Inflammatory macrophage treated with lipopolysaccharide for 4 hours (primary cell): ENCODE measurements at places on chromosomes 5 and 9.

GRCh38 chr5:148979083-148979723, 83.7 kb downstream of the SH3TC2 start:
- no peak for DNase-seq

GRCh38 chr9:137206602-137207001, 1.1 kb downstream of the NDOR1 start:
- no peak for DNase-seq

DNA sequence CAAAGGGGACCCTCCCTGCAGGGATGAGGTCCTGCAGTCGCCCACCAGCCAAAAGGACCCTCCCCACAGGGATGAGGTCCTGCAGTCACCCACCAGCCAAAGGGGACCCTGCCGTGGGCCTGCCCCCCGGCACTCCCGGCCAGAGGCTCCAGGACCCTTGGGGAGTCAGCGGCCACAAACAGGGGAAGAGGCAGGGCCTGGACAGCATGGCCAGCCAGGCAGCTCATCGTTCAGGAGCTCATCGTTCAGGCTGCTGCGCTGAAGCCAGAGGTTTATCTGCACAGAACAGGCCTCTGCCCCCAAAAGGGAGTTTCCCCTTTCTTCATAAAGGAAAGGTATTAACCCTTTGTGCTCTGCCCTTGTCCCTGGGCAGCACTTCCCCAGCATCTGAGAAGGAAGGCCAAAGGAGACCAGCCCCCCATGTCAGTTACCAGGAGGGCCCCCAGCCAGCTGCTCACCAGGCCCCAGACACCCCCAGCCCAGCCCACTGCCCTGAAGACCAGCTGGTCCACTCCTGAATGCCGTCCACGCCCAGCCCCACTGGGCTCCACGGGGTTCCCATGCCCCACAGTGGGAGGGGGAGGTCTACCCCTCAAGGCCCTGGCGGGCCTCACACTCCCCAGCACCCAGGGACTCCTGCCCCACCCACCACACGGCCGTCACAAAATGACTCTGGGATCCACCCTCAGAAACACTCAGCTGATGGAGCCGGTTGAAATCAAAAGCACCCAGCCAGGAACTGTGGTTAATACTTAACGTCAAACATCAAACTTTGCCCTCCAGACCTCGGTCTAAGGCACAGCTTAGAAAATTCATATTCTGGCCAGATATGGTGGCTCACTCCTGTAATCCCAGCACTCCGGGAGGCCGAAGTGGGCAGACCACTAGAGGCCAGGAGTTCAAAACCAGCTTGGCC, 6.3 kb downstream of the SLC12A7 start:
- peak; percentile 50 for DNase-seq

GRCh38 chr9:105510024-105510423, 47.9 kb upstream of the FKTN start:
- peak; percentile 95 for DNase-seq

- no peak for DNase-seq
These were observed 20.6 kb upstream of the SLC9A3 start for GRCh38 chr5:544675-545355.

- DNase-seq = no peak
These were observed 53.9 kb downstream of the DPYSL3 start for GRCh38 chr5:147455822-147456450.

DNA sequence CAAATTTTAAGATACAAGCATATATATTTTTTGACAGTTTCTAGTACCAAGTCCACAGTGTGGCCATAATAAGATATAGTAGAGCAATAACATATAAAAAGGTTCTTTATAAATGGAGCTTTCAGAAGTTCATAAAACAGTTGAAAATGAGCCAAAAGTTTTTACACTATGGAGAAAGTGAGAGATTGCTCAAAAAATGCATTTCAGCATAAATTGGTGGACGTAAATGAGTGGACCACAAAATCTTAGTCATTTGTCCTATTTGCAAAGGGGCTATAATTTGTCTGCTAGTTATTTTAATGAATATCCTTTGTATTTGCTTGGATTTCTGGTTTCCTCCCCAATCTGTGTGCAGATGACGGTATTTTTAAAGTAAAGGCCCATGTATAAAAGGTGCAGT, 159.4 kb upstream of the DAP start:
- no peak for DNase-seq

DNA sequence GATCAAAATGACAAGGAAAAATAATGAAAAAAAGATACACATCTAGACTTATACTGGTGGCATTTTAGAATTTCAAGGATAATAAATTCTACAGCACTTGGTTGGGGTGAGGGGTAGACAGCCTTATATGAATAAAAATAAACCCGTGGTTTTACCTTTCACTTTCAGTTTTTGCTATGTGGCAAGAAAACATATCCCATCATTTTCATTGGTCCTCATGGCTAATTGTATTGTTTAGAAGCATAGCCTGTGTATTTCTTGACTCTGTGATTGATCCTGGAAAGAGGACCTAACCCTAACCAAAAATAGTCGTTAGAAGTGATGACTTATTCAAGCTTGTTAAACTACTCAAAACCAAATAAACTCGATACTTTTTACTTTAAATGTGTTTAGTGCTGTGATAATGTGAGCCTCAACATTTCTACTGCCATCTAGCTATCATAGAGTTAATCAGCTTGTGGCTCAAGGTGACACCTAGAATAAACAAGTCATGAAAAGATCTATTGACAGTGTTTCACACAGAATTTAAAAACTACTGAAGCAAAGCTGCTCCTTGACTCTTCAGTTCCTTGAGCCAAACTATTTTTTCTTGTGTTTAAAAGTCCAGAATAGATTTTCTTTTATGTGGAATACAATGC, 153.3 kb upstream of the IZUMO3 start:
- no peak for DNase-seq

- no peak for DNase-seq
These were observed 374.8 kb upstream of the KIF2A start for GRCh38 chr5:61931236-61931635.

DNA sequence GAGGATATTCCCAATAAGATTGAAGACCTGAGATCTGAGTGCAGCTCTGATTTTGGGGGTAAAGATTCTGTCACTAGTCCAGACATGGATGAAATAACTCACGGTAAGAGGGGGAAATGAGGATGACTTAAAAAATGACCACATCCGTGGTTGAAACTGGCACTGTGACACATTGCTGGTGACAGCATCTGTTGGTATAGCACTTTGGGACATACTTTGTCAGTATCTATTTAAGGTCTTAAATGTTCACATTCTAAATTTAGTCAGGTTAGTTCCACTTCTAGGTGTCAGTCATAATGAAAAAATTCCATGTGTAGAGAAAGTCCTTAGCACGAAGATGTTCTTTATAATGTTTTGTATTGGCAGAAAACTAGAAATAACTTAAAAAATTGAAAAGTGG, 70.9 kb downstream of the GAPVD1 start:
- peak; percentile 7 for DNase-seq

DNA sequence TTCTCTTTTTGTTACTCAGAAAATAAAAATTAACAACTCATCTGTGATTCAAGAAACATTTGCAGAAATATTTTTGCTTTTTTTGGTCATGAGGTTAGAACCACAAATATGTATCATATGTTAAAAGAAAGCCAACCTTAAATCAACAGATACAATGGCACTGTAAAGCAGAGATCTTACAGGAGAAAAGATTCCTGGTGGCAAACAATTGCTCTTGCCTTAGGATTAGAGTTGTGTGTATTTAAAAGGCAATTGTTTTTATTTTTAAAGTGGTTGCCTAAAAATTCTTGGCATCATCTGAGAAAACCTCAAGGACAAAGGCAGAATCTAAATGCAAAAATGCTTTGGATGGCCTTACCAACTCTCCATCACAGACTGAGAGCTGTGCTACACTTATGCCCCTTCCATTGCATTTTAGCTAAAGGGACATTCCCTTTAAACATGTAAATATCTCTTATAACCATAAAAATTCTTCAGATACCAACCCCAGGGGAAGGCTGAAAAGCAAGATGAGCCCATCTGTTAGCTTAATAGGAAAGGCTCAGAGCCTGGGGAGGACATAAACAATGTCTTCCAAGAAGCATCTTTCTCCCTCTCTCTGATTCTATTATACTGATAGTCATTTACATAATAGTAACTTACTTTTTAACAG, 100.4 kb downstream of the FAM114A2 start:
- no peak for DNase-seq

- DNase-seq = no peak
These were observed 794 bp upstream of the LRRC14B start for GRCh38 chr5:190366-191035.

DNA sequence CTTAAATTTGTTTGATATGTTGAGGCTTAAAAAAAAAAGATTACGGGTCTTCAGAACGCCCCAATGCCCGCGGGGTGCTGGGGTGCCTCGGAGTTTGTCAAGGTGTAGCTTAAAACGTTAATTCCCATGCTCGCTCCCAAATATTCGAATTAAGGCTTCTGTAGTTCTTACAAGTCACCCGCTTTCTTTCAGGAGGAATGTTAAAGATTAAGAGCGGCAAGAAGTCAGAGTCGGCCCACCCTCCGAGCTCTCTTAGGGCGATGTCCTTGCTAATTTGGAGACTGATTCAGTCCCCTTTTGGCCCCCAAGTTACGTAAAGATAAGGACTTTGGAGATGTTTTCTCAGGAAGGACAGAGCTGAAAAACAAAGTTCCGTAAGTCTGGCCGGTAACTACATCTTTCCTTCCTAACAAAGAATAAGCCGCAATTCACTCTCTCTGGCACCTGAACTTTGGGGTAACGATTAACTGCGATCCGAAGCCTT, 746 bp upstream of the NPM1 start:
- no peak for DNase-seq

DNA sequence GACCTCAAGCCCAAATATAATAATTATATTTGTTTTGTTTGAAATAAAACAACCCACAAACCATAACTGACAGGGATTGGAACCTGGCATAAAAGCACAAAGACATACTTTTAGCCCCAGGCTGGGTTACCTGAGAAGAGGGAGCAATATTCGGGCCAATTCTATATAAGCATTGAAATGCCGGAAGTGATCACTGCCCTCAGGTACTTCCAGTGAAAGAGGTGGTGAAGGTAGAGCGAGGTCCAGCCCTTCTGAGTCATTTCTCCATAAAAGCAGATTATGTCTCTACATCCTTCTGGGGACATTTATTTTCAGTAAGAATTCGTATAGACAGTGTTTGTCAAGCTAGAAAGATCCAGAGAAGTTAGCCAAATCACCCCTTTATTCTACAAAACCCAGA, 59.6 kb downstream of the GCNT4 start:
- DNase-seq = no peak

DNA sequence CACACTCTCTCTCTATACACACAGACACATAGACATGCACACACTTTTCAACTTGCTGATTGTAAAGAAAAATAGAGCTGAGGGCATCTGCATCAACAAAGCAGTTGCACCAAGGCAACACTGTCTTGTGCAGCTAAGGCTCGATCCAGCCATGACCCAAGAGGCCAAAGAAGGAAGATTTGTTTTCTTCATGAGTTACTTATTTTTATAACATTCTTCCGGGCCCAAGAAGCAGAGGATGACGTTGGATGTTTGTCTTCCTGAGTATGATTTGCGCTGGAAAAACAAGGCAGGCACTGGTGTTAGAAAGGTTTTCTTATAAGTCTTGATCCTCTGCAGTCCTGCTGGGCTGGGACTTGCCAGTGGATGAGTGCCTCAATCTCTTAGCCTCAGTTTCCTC, 344.1 kb downstream of the ADAMTS6 start:
- DNase-seq = no peak

DNA sequence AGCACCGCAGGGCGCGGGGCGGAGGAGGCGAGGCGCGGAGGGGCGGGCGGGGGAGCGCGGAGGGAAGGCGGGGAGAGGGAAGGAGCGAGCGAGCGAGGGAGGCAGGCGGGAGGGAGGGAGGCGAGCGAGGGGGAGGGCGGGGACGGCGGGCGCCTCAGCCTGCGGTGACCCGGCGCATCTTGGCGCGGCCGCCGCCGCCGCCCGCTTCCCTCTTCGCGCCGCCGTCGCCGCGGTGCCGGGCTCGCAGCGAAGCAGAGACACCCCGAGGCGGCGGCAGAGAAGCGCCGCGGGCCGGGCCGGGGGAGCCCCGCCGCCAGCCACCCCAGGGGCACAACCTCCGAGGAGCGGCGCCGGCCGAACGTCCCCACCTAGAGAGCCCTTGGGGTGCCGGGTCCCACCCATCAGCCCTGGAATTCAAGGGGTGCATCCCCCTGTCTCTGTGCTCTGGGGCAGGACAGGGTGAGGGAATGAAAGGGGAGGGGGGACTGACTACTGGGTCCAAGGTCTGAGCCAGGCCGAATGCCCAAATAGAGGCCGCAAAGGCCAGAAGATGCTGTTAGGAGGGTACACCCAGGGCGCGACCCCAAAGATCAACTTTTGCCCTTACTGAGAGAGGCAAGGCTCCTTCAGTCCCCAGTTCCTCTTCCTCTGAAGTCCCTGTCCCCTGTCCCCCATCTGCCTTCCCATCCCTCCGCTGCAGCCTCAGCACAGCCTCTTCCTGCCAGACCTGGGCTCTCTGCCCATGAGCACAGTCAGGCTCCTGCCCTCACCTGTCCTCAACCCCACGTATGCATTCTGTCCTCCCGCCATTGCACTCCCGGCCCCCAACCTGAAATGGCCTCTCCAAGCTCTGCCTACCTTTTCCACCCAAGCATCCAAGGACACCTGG, at the start of gene ADAMTS2:
Gene ADAMTS2 (minus strand): TSS at position 29 of the 889 bp plus-strand sequence. CDS start 133 bp downstream, outside the sequence.
- peak; percentile 12 for DNase-seq

DNA sequence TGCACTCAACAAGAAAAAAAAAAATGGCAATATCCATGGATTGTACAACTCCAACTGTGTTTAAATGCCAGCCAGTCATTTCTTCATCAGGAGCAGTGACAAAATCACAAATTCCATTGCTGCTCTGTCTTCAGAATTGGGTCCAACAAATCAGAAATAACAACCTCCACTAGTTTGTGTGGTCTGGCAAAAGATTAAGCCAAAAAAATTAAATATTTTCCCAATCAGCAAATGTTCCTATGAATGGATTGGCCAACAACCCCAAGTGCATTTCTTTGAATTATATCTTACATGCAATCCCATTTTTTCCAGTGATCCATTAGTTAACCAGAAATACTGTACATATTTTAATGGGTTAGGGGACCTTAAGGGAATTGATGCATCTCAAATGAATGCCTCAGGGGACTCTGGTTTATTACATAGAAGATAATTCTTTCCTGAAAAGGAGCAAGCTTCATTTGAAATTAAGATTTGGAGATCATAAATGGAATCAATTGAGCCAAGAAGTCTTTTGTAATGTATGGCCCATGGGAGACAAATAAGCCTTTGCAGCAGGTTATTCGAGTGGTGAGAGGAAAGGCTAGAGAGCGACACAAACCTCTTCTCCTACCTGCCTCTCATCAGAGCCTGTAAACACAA, 131.8 kb downstream of the TLE1 start:
- DNase-seq = no peak

- DNase-seq = no peak
These were observed 651.6 kb downstream of the HTR1A start for GRCh38 chr5:63310644-63311043.
